ENCODE measurements at places on chromosomes 3 and 15.

DNA sequence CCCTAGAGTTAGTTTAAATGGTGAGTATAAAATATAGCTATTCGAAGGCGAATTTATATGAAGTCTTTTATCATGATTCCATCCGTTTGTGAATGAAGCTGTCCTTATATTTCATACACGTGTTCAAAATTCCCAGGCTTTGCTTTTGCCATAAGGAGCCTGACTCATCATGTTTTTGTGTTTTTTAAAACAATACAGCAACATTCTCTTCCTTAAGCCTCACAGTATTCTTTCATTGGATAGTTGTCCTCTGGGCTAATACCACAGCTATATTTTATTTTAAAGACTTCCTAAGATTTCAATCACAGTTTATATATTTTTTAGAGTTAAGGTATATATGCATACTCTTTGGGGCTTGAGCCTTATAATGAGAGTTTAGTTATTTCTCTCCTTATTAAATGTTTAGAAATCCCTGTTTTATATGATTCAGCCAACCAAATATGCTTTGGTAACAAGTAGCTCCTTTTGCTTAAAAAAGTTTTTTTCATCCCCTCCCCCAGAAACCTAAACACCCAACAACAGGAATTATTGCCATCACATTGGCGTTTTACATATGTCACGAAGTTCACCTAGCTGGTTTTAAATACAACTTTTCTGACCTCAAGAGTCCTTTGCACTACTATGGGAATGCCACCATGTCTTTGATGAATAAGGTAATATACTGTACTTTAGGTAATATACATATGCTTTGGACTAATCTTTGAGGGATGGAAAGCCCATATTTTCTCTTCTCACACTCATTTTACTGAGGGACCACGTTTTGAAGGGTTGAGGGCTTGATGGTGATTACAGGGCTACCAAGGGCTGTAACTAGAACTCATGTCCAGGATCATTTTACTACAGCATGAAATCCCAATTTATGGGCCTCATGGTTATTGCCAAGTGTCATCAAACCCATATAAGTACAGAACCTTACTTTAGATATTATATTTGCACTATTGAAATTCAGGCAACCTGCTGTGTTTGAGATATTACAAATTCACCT lies 28.5 kb downstream of the ST3GAL6 start:
- DNase-seq, result no peak

GRCh38 chr3:151909681-151910405 lies 36.4 kb downstream of the SUCNR1 start:
- no peak for DNase-seq

GRCh38 chr15:25410649-25411048 lies 28.2 kb downstream of the UBE3A start:
- DNase-seq, result no peak

DNA sequence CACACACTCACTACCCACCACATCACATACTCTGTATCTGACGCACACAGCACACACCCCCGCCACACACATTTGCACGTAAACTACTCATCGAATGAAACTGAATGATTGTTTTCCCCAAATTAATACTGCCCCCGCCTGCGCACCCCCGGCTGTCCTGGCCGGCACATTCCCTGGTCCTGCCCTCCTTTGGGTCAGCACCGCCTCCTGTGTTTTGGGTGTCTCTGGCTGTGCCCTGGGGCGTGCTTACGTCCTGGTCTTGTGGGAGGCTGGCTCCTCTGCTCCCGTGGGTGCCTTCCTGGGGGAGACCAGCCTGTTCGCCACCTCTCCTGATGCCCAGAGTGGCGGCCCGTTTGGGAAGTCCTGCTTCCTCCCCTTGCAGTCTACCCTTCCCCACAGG lies 30.2 kb downstream of the APBA2 start:
- DNase-seq, result no peak

- DNase-seq, result no peak
These were observed 390.4 kb downstream of the ZBTB20 start for GRCh38 chr3:114756506-114757279.

GRCh38 chr3:108833611-108834010 lies 11.0 kb downstream of the TRAT1 start:
- no peak for DNase-seq

DNA sequence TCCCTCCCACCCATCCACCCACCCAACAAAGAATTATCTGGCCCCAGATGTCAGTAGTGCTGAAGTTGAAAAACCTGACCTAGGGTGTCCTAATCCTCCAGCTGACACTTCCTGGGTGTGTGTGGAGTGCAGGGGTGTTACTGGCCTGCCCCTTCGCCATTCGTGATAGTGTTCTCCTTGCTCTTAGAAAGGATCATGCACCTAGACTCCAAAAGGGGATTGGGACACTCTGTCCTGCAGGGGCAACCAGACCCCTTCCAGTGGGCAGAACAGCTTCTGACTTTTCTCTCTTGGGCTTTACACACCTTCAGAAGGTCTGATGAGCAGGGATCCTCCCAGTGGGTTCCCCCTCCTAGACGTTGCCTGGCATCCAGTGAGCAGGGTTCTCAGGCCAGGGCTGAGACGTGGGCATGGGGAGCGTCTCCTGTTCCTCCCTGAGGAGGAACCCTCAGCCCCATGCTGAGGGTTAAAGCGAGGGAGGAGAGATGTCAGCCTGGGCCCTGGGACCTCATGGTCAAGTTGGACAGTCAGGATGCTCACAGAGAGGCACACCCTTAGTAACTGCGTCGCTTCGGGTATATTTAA lies 75.0 kb downstream of the AAGAB start:
- no peak for DNase-seq

- DNase-seq, result no peak
These were observed 133.3 kb downstream of the SUCLG2 start for GRCh38 chr3:67521053-67521646.

- no peak for DNase-seq
These were observed 52.8 kb downstream of the GPR160 start for GRCh38 chr3:170090601-170090981.

DNA sequence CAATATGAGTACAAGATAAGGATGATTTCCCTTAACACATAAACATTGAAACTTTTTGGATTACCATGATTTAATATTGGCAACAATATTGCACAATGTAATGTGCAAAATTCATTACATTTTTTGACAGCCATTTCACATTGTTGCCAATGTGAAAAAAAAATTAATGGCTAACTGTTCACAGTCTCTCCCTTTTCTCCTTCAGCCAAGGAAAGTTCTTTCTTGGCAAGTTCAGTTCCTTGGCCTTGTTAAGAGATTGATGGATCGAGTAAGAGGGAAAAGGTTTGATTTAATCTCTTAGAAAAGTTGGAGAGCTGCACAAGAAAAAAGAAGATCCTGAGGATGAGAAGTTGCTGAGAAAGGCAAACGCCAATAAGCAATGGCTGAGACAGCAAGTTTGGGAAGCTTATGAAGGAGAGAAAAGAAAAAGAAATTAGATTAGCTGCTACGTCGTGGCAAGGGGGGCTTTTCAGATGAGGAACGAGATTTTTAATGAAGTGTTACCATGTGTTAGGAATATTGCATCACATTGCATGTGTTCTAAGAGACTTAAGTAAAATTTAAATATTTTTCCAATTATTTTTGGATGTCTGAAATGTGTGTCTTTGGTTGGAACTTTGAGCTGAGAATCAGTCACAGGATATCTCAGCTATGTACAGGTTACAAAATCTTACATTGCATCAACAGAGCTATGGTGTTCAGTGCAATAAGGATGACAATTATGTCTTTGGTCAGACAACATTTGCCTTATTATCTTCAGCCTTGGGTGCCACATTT lies 61.4 kb upstream of the ZNF280D start:
- no peak for DNase-seq

DNA sequence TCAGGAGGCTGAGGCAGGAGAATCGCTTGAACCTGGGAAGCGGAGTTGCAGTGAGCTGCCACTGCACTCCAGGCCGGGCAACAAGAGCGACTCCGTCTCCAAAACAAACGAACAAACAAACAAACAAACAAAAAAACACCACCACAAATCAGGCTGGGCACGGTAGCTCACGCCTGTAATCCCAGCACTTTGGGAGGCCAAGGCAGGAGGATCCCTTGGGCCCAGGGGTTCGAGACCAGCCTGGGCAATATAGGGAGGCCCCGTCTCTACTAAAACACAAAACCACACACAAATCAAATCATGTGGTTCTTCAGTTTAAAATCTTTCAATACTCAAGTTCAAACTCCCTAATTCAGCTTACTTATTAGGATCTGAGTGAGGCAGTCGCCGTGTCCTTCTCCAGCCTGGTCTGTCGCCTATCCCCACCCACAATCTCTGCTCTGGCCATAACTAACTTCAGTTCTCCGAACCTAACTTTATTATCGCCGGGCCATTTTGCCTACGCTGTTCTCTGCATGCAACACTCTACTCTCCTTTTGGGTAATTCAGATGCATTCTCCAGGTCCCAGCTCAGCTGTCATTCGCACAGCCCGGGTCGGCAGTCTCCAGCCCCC lies 660 bp upstream of the RTF1 start:
- DNase-seq, result no peak

- DNase-seq, result no peak
These were observed 13.9 kb upstream of the HES1 start for GRCh38 chr3:194121891-194122631.

- no peak for DNase-seq
These were observed 349.6 kb downstream of the PLCL2 start for GRCh38 chr3:17234382-17234781.

DNA sequence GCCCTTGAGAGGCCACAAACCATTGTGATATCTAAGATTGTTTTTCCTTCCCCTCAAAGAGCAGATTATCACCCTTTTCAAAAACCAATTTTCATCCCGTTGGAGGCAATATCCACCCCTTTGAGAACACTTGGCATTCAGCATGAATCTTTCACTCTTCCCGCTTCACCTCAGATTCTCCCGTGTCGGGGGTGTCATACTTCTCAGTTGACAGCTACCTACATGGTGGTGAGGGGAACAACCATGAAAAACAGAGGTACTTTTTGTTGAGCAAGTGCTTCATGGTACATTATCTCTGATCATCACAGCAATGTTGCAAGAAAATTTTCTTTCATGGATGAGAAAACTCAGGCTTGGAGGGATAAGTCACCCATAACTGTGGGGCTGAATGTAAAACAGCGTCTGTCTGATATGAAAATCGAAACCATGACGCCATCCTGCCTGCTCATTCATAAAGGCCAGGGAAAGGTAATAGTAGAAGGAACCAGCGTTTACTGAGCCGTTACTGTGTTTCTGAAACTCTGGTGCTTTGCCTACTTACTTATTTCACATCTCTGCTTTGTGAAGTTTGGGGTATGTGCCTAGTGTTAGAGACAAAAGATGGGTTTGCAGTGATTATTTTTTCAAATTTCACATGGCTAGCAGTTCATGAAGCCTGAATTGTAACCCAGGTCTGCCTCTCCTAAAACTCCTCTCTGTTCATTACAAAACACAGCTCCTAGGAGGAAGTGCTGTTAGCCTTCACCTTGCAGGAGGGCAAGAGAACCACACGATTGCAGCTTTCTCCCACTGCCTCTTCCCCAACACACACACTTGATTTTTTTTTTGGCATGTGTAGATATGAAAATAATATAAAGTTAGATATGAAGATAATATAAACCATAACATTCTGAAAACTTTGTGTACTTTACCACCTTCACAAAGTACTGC lies 35.4 kb downstream of the SV2B start:
- DNase-seq, result no peak

DNA sequence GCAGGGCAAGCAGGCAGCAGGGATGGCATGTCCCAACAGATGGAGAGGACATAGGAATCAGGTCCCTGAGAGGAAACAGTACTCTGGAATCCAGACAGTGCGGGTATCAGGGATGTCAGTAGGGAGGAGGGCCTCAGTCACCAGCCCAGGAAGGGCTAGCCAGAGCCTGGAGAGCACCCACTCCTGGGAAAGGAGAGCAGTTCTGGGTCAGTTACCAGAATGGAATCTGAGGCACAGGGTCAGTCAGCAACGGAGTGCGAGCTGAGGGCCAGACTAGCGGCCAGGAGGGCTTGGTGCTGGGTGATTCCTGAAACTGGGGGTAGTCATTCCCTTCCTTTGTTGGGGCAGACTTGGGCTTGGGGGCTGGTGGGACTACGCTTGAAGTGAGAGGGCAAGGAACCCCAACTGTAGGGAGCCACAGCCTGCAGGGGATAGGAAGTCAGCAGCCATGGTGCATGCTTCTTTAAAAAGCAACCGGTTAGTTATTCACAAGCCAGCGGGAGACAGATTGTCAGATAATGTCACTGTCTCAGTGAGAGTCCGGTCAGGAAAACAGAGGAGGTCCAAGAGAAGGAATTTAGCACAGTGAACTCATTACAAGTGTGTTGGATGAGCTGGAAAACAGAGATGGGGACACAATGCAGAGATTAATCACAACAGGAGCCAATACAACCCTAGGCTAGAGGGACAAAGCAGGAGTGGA lies 27.9 kb downstream of the PLA1A start:
- DNase-seq, result no peak

GRCh38 chr3:13866041-13866965 lies 13.6 kb downstream of the WNT7A start:
- no peak for DNase-seq

GRCh38 chr15:65394936-65395335 lies 17.1 kb upstream of the IGDCC3 start:
- DNase-seq, result no peak

GRCh38 chr15:65263313-65263712 lies 23.4 kb downstream of the PARP16 start:
- no peak for DNase-seq

GRCh38 chr3:32352563-32352962 lies 39.1 kb upstream of the CMTM7 start:
- DNase-seq, result no peak

- no peak for DNase-seq
These were observed 23.7 kb downstream of the APH1B start for GRCh38 chr15:63301088-63301487.

GRCh38 chr3:120622870-120623726 lies 27.0 kb downstream of the NDUFB4 start:
- DNase-seq, result no peak

- DNase-seq, result no peak
These were observed 57.4 kb downstream of the OSTN start for GRCh38 chr3:191256405-191256804.

- DNase-seq, result no peak
These were observed 515.9 kb downstream of the RBMS3 start for GRCh38 chr3:29796808-29797207.

GRCh38 chr3:23611737-23612295 lies 193.9 kb upstream of the UBE2E1 start:
- DNase-seq, result no peak

GRCh38 chr3:24802614-24803013 lies 308.0 kb upstream of the THRB start:
- no peak for DNase-seq

GRCh38 chr3:61562721-61563312 lies 1.4 kb downstream of the PTPRG start:
- no peak for DNase-seq

DNA sequence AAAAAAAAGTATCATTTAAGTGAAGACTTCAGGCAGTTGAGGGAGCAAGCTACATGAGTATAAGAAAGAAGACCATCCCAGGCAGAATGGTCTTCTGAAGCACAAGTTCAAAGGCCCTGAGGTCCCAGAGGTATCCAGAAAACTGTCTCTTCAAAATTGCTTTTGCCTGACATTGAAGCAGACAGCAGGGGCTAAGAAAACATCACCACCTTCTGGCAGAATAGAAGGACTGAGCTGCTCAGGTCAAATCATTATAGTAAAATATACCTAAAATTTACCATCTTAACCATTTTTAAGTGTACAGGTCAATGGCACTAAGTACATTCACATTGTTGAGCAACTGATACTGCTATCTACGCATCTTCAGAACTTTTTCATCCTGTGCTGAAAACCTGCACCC lies 16.4 kb downstream of the GPR160 start:
- no peak for DNase-seq

GRCh38 chr3:86629511-86629910 lies 361.4 kb downstream of the VGLL3 start:
- no peak for DNase-seq
